ENCODE measurements at places on chromosomes 1 and 21.

DNA sequence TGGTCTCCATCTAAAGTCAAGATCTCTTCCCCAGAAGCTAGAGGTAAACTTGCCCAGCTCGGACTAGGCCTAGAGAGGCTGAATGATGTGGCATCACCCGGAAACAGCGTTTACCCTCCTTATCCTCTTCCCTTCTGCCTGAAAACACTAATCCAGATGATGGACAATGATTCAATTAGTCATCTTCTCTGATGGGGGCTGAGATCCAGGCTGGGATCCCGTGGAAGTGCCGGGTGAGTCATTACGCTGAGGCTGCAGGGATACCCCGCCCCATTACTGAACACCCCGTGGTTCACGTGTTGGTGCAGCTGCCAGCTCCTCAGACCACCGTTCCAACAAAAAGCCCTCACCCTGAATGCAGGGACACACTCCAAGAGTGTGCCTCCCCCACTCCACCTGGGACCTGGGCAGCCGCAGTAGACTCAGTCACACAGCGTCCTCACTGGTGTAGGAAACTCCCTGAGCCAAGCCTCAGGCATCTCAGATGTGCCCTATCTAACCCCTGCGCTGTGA is 2.0 kb downstream of the S100A6 start:
- DNase-seq, result no peak

- DNase-seq, result no peak
Measured at GRCh38 chr1:13622446-13622845, 38.8 kb downstream of the PDPN start.

DNA sequence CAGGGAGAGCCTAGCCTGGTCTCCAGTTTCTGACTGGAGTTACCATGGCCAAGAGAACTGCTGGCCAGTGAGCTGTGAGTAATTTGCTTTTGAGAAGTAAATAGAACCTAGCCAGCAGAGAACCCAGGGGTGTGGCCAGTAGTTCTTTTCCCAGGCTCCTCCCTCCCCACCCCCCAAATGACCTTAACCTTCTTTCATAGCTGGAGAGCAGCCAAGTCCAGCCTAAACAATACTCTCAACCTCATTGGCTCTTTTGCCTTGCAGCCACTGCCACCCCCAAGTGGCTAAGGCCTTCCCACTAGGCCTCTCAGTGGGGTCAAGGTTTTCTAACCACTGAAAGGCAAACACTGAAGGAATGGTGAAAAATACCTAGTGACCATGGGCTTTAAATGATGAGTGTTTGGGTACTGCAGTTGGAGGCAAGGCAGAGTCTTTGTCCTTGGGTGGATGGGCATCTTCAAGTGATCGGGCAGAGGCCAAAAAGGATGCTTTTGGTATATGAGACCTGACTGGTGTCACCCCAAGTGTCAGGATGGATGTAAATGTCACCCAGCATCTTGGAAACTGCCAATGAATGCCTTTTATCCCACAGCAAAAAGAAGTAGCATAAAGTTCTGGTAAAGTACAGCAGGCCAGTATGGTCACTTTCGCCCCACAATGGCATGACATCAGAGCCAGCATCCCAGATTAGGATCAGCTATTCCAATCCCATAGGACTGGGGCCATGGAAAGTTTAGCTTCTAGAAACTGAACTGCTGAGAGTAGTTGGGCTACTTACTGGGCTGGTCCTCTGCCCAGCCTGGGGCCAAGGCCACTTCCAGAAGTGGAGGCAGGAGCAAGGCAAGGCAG is 3.5 kb upstream of the PIGV start:
- no peak for DNase-seq

- no peak for DNase-seq
Measured at GRCh38 chr1:224490549-224491537, 56.2 kb upstream of the WDR26 start.

DNA sequence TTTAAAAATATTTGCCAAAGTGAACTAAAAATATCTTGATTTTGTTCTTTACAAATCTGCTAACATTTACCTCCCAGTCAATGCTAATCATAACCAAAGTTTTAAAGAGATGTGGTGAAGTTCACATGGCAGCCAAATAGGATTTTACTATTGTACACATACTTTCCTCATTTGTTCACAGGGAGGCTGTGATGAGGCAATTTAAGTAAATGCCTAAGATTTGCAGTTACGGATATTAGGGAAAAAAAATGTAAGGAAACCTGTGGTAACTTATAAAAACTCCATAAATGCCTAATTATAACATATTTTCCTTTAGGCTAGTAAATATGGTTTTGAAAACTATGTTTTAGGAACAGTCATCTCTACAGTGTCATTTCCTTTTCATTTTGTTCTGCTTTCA is 32.4 kb downstream of the RGS5 start:
- DNase-seq, result no peak

GRCh38 chr1:101145449-101145820 is 91.4 kb upstream of the S1PR1 start:
- DNase-seq, result no peak

DNA sequence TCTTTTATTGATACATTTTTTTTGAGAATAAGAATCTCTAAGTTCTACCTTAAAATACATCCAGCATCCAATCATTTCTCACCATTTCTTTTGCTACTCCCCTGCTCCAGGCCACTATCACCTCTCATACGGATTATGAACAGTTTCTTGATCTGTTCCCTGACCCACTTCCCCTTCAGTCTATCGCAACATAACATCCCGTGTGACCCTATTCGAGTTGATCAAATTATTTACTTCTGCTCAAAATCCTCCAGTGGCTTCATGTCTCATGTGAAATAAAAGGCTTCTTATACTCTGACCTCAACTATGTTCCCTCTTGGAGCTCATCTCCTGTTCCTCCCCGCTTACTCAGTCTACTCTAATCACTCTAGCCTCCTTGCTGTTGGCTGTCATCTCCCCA is 5.2 kb downstream of the ALG14 start:
- no peak for DNase-seq

- DNase-seq, result no peak
Measured at GRCh38 chr21:44064852-44065403, 42.3 kb upstream of the PWP2 start.

All from osteocyte (in vitro differentiated cells).